ENCODE measurements at places on chromosomes 7 and 10.

- no peak for DNase-seq
These were observed 137.0 kb downstream of the PTPRN2 start for GRCh38 chr7:158450476-158451124.

GRCh38 chr7:100396421-100396982, 23.2 kb downstream of the PILRA start:
- no peak for DNase-seq

GRCh38 chr10:74677951-74678350, 148.4 kb upstream of the KAT6B start:
- DNase-seq = no peak

DNA sequence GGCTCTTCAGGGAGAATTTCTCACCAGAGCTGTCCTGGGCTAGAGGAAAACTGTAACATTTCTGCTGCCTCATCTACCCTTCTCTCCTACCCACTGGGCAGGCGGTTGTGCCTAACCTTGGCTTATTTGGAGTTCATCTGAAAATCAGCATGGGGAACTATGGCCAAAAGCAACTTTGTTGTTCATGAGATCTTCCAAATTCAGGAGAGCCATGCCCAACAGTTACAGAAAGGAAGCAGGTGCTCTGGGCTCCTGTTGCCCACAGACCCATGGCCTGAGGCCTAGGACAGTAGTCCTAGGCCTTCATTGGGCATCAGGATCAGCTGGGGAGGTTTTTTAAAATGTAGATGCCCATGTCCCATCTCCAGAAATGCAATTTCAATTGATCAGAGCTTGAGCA, 85.2 kb downstream of the GRID1 start:
- DNase-seq = no peak

- DNase-seq = no peak
These were observed 24.7 kb upstream of the ADCYAP1R1 start for GRCh38 chr7:31027161-31027965.

DNA sequence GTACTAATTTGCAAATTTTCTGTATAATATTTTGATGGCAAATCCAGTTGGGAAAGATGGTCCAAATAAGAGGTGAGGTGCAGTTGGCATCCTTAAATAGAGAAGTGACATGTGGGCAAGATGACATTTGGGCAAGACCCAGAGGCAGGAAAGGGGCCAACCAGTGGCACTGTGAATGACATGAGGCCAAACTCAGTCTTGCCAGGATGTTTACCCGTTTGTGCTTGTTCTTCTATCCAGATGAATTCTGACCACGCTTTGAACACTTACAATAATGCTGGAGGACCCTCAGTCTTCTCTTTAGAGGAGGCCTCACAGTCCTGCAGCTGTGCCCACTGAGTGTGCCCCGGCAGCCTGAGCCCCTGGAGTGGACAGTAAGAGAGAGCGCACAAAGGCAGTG, 45.1 kb downstream of the KCNMA1 start:
- DNase-seq = no peak

- DNase-seq = no peak
These were observed 191.7 kb downstream of the TFEC start for GRCh38 chr7:115838829-115839228.

DNA sequence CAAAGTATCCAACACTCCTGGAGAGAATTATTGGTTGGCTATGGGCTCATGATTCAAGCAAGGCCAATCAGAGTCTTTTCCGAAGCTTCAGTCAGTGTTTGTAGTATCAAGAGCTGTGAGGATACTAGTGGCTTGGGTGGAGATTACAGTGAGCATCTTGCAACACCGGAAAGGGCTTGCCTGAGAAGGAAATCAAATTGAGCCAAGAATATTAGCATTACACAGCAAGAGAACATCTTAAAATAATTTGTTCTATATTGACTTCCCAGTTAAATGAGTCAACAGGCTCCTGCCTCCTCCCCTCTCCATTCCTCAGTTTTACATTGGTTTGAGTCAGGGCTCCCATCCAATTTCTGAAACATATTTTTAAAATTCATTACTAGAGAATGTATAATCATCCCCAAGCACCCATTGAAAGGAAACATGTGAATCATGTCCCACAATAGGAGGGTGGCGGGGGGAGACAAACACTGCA, 127.4 kb downstream of the ELAPOR2 start:
- no peak for DNase-seq

DNA sequence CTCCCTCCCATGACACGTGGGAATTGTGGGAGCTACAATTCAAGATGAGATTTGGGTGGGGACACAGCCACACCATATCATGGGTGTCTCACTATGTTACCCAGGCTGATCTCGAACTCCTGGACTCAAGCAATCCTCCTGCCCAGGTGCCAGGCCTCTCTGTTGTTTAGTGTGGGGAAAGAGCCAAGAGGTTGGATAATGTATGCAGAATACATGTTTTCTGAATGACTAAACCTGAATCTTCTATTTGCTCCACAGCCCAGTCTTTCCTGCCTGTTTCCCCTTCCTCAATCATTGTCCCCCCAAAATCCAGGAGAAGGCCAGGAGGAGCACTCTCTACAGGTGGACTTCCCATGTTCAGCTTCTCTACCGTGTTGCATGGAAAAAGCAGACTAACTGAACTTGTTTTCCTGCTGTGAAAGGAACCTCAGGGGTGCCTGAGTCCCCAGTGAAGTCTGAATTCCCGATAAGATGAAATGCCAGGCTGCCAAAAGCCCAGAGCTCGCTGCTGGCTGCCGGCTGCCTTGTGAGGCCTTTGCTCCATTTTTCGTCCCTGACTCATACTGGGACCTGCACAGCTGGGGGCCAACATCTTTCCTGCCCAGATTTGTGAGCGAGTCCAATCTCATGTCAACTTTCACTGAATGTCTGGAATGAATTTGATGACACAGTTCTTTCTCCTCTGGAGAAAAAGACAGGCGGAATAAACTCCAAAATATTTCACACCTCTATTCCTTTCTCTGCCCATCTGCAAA, 588.0 kb downstream of the CALN1 start:
- DNase-seq = no peak

DNA sequence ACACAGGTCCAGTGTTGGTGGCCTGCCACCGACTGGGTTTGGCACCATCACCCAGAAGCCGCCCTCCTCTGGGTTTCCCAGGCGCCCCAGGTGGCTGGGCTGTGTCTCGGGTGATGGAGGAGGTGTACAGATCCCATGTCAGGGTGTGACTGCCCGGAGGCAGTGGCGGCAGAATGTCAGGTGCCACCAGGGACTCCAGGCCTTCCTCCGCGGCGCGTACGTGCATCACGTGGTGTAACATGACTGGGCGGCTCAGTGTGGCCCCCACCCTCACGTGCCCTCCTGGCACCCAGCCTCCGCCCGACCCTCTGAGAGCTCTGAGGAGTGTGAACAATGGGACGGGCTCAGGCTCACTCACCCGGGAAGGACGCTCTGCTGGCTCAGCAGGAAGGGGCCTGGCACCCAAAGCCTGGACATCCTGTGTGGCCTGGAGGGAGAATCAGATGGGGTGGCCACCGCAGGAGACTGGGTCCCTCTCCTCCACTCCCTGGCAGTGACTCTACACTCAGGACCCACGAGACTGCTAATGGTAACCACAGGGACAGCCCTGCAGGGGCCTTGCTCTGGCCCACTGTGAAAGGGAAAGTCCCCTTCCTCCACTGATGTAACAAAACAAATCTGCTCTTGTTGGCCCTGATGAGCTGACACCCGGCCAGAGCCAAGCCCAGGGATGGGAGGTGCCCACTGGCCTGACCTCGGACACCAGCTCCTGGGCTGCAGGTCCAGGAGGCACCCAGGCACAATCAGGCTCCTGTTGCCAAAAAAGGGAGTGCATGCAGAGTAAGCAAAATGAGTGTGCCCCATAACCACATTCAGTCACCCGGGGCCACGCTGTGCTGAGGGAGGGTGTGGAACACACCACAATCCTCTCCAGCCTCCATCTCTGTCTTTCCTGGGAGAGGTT, 164.8 kb downstream of the PRKAG2 start:
- DNase-seq = no peak

DNA sequence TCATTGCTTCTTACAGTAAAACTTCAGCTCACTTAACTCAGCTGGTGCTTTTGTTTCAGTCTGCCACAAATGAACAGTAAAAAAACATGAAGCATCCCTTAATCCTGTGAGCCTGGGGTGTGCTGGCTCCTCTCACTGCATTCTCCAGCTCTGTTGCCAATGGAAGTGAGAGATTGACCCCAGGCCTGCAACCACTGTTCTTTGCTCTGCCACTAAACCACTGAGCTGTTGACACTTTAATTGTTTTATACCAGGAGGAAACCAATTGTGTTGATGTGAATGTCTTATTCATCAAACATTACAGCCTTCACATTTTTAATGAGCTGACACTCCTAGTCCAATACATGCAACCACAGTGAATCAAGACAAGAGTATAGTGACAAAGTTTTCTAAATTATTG, 69.4 kb upstream of the FZD1 start:
- DNase-seq = no peak

GRCh38 chr10:46077141-46077554, 31.1 kb upstream of the MSMB start:
- no peak for DNase-seq

GRCh38 chr10:107834706-107835105, 670.2 kb upstream of the SORCS1 start:
- DNase-seq = no peak

GRCh38 chr10:70908406-70909296, 20.3 kb upstream of the PCBD1 start:
- DNase-seq = no peak

- no peak for DNase-seq
These were observed 10.5 kb downstream of the PLXDC2 start for GRCh38 chr10:19826712-19827111.

- DNase-seq = no peak
These were observed 11.2 kb downstream of the CTBP2 start for GRCh38 chr10:125149036-125149679.

- no peak for DNase-seq
These were observed 134.9 kb downstream of the ARID5B start for GRCh38 chr10:62036186-62037081.

- no peak for DNase-seq
These were observed 56.6 kb upstream of the PTN start for GRCh38 chr7:137399827-137400823.

DNA sequence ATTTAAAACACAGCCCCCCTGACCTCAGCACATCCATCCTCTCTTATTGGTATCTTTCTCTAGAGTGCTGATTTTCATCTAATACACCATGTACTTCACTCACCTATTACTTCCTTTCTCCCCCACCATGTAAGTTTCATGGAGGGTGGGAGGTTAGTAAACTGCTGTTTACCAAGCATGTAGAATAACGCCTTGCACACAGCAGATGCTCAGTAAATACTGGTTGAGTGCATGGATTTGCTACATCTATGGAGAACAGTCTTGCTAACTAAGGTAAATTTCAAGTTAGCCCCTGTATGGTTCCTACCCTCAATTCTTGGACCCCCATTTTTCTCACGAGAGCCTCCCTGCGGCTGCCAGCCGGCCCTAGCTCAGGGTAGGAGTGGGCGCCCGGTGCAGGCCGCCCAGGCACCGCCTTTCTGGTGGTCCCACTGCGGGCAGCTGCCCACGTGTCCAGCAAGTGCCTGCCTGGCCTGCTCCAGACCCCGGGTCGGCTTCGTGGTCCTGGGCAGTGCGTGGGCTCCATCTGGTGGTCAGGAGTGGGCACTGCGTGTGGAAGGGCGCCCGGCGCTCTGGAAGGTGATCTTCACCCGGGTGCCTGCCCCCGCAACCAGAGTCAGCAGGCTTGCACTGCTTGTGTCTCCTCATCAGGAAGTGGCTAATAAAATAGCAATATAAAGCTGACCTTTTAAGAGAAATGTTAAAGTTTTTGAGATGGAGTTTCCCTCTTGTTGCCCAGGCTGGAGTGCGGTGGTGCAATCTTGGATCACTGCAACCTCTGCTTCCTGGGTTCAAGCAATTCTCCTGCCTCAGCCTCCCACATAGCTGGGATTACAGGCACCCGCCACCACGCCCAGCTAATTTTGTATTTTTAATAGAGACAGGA, 63.4 kb upstream of the DNAJB6 start:
- peak; percentile 70 for DNase-seq

DNA sequence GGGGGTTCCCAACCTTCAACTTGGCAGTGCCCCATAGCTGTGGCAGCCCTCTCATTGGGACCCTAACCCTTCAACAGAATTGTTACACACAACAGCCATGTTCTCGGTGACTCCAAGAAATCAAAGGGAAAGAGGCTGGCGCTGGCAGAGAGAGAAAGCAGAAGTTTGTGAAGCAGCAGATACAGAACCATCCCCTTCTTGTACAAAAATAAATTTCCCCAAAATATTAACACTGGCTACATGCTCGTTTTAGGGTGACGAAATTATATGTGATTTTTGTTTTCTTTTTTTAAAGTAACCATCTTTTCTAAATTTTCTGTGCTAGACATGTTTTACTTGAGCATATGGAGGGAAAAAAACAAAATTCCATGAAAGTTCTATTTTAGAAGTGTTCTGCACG, 45.2 kb upstream of the SAMD8 start:
- DNase-seq = no peak

- no peak for DNase-seq
These were observed 33.8 kb downstream of the HGF start for GRCh38 chr7:81736091-81736490.

DNA sequence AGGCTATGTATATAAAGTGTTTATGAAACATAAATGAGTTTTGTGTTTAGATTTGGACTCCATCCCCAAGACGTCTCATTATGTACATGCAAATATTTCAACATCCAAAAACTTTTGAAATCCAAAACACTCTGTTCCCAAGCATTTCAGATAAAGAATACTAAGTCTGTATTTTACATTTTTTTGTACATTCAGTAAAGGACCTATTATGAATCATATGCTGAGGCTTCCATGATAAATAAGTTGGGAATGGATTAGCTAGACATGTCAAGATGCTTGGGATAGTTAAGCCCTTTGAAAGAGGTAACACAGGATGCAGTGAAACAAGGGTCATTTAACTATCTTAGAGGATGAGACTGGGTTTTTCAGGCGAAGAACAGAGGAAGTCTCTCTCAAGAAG, 262.9 kb downstream of the SNX13 start:
- DNase-seq = no peak

- DNase-seq = peak; percentile 37
These were observed 1.1 kb upstream of the TRIP6 start for GRCh38 chr7:100865938-100866728.

DNA sequence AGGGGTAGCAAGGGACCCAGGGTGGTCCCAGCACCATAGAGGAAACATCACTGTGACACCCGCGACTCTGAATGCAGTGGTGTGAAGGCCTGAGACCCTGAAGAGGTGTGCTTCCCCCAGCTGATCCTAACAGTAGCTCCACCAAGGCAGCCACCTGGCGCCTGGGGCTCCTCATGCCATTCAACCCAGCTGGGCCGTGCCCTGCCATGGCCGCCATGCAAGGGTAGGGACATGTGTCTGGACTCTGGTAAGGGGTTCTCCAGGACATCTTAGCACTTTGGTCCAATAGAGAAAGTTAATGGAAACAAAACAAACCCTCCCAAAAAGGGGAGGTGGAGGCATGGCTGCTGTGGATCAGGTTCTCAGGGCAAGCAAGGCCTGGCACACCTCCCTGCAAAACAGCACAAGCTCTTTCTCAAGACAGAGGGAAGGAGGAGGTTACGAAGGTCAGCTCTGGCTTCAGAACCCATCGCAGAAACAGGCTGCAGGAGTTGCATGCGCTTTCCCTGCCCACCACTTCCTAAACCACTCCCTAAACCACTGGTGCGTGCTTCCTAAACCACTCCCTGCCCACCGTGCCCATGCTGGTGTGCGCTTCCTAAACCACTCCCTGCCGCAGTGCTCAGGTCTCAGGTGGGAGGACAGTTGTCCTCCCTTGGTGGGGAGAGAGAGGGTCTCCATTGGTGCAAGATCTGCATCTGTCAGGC, 108.7 kb downstream of the LARP4B start:
- no peak for DNase-seq

Data from activated CD8-positive, alpha-beta memory T cell treated with anti-CD3 and anti-CD28 coated beads, Interleukin-2, amount 50 U/mL, for 4 hours (primary cell).